ENCODE measurements at places on chromosomes 2 and 18.

- no peak for DNase-seq
These were observed 324.0 kb downstream of the DSEL start for GRCh38 chr18:67192535-67192934.

DNA sequence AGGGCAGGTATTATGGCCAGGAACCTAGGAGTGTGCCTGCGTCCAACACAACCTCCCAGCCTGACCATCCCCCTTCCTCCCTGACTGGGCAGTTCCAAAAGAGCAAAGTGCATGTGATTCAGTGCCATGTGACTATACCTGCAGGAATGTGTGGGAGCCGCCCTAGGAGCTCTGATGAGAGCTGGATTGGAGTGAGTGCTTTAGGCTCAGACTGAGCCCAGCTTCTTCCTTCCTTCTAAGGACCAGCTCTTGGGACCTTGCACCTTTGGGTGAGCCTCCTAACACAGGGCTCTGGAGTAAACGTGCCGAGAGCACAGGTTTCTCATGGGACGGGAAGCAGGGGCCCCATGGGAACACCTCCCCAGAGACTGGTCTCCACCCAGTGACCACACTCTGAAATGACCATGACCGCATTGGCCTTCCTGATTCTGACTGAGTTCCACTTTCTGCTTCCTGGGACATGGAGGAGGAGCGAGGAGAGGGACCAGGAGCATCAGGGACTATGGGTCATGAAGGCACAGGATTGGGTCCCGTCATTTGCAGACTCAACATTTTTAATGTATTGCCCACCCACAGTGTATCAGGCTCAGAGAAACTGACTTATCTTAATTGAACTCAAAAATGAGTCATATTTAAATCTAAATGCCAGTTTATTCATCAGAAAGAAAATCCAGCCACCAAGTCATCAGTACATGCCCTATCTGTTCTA, 87.8 kb upstream of the BCL2L11 start:
- peak; percentile 70 for DNase-seq

GRCh38 chr2:115825912-115826311, 1383.5 kb downstream of the DPP10 start:
- DNase-seq: no peak

GRCh38 chr2:54956111-54956627, 94.1 kb downstream of the RTN4 start:
- DNase-seq: no peak

DNA sequence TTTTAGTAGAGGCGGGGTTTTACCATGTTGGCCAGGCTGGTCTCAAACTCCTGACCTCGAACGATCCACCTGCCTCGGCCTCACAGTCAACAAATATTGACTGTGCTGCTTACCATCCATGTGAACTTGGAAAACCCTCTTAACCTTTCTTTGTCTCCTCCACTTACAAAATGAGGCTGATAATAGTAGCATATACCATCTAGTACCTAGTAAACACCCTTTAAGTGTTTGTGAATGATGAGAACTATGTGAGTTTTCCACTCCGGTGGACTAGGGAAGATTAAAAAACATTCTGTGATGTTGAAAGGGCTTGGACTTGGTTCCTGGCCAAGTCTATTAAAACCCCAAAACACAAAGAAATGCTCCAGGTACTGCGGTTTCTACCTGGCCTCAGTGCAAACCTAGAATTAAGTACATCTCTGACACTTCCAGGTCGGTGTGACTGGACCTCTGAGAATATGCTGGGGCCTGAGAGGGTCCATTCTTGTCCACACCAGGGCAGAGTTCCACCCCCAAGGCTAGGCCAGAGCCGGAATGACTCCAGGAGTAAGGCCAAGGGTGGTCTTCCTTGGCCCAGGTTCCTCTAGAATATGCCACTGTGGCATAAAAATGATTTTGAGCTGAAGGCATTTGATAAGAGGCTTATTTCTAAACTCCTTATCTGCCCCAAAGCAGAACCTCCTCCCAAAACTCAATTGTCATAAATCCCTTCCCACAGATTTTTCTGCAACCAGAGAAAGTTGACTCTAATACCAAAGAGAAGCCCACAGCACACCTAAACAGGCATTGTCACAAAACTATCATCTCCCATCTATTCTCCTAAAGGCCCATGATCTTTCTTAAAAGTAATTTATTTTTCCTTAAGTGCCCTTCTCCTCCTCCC, 217.5 kb downstream of the TGIF1 start:
- DNase-seq: no peak

GRCh38 chr18:39776766-39777165, 2178.3 kb upstream of the PIK3C3 start:
- DNase-seq: no peak

Measured in inflammatory macrophage (primary cell).